ENCODE measurements at places on chromosomes 3 and 15.

GRCh38 chr15:57554812-57555179 lies 36.9 kb upstream of the MYZAP start:
- DNase-seq, result no peak

- no peak for DNase-seq
These were observed 24.7 kb downstream of the MINDY2 start for GRCh38 chr15:58795825-58796224.

DNA sequence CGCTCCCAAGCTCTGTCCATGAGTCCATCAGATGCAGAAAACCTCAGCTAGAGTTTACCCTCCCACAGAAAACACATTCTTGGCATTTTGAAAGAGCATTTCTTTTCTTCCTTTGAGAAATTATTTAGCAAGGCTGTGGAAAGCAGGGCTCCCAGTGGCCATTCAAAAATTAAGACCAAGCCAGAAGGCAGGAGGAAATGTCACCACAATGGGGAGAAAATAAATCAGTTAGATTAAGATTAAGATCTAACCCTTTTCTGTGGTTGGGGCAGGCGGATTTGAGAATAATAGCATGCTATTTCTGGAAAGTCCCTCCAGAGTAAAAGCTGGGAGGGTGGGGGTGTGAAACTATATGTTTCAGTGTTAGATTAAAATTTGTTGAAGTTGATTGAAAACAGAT lies 20.2 kb downstream of the LRIG1 start:
- DNase-seq, result no peak

GRCh38 chr3:89925976-89926375 lies 818.6 kb downstream of the EPHA3 start:
- DNase-seq, result no peak

DNA sequence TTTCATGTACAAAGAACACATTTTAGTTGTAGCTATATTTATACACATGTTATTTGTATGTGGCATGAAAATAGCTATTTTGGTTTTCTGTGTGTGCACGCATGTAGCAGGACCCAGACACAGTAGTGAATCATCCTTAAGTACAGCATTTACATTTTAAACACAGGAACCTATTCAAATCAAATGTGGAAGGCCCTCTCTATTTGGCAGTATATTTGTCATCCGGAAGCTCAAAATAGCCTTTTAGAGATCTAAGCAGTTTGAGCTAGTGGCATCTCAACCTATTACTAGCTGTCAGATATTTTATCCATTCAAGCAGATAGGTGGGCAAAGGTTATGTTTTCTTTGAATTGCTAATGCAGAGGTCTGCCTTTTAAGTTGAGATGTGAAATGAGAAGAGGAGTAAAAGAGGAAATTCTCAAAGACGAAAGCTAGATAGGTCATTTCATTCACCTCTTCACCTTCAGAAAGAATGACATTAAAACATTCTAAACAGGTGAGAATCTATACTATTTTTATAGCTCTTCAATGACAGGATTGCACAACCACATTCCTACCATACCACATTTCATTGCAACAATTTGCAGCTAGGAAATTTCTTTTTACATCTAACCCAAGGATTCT lies 46.3 kb upstream of the TIPARP start:
- no peak for DNase-seq

- no peak for DNase-seq
These were observed 82.9 kb upstream of the CDAN1 start for GRCh38 chr15:42819786-42820185.

GRCh38 chr15:88738796-88739195 lies 64.4 kb upstream of the ACAN start:
- no peak for DNase-seq

- no peak for DNase-seq
These were observed 12.4 kb downstream of the GNAI2 start for GRCh38 chr3:50248387-50248786.

DNA sequence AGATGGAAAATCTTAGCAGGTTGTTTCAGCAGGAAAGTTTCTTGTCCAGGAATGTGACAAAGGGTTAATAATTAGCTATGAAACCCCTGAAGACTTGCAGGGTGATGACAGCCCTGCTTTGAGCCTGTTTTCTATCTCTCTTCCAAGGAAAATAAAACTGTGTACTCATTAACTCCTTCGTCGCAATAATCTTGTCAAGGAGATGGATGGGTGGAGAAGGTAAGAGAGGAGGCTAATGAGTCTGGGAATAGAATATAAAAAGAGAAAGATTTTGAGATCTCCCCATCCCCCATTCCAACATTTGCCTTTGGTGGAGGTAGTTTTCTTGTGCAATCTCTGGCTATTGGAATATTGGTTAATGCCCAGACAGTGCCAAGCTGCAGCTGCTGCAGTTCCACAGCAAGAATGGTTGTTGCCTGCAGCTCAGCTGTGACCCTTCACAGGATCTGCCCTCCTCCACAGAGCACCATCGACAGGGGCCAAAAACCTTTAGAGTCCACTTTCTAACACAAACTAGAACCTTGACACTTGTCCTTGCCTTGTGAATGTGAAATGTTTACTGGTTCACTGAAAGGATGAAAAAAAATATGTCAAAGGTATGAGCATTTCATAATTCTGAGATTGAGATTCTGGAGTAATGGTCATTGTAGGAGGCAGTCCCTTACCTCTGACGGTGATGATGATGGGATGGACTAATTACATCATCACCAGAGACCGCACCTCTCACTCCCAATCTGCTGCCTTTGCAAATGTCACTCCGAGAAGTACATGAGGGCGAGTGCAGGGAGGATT lies 4.2 kb upstream of the LRIG1 start:
- no peak for DNase-seq

- DNase-seq, result no peak
These were observed 21.9 kb upstream of the C15orf39 start for GRCh38 chr15:75179746-75180140.

- no peak for DNase-seq
These were observed 280.6 kb downstream of the ROBO2 start for GRCh38 chr3:77320514-77320913.

DNA sequence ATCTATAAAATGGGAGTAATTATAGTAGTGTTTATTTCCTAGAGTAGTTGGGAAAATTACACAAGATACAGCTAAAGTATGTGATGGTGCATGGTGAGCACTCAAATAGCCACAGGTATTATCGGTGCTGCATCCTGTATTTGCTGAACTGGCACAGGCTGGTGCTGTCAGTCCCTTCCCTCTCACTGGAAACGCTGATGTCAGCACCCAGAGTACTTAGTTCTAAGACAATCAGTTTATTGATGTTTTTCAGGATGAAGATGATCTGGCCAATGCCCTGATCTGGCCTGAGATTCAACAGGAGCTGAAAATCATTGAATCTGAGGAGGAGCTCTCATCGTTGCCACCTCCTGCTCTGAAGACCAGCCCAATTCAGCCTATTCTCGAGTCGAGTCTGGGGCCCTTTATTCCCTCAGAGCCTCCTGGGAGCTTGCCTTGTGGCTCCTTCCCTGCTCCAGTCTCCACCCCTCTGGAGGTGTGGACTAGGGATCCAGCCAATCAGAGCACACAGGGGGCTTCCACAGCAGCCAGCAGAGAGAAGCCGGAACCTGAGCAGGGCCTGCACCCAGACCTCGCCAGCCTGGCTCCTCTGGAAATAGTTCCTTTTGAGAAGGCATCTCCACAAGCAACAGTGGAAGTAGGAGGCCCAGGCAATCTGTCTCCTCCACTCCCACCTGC lies 49.7 kb downstream of the TMEM39A start:
- DNase-seq, result no peak

DNA sequence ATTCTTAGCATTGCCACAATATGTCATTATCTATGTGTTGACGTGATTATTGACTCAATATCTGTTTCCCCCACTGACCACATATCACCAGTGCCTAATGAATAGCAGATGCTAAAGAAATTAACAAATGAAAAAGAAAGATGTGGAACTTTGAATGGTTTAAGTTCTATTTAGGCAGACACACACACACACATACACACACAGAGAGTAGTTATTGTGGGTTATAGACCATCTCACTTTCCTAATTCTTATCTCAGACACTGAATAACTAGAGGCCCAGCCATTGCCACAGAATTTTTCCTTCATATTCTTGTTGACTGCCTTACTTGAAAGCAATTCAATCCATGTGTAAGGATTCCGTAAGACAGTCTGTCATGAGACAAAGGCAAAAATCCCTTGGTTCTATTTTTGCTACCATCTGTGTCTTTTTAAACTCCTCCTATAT lies 61.9 kb upstream of the PHLDB2 start:
- peak; percentile 29 for DNase-seq

- DNase-seq, result no peak
These were observed 147.1 kb upstream of the RGMA start for GRCh38 chr15:93235926-93236780.

DNA sequence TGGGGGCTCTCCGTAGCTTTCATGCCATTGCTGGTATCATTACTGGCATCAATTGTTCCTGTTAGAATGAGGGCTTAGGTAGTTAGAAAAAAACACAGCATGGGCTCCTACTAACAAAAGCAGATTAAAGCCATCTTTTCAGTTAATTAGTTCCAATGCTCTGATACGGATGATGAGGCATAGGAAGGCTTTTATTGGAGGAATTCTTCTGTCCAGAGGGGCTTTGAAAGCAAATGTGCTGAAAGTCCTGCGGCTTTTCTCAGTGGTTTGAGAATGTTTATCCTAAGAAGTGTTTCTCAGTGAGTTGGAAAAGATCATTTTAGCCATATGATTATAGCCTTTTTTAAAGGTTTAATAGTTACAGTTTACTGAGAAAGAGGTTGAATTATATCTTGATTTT lies 198.5 kb downstream of the THSD4 start:
- DNase-seq, result peak; percentile 55

GRCh38 chr3:128322030-128323022 lies 144.4 kb downstream of the DNAJB8 start:
- DNase-seq, result no peak

DNA sequence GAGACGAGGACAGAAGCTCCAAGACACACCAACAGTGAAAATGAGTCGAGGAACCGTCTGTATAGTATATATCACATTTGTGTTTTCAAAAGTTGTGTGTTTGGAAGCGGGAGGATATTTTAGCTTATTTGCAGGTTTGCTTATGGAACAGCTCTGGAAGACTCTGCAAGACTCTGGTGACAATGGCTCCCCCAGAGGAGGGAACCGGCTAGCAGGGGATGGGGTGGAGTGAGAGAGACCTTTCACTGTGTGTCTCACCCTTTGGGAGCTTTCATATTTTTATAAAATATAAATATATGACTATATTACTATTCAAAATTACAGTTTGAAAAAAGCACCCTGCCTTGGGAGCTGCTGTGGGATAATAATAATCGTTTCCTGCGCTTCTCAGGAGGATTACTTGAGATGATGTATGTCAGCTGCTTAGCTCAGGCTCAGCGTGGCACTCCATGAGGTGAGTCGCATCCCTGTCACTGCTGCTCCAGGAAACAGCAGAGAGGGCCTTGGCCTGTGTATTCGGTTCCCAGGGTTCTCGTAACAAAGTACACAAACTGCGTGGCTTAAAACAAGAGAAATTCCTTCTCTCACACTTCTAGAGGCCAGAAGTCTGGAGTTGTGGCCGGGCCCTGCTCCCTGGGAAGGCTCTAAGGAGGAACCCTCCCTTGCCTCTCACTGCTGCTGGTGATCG lies 183.9 kb downstream of the FAM43A start:
- DNase-seq, result peak; percentile 56

- no peak for DNase-seq
These were observed 123.6 kb upstream of the VEPH1 start for GRCh38 chr3:157626817-157627216.

DNA sequence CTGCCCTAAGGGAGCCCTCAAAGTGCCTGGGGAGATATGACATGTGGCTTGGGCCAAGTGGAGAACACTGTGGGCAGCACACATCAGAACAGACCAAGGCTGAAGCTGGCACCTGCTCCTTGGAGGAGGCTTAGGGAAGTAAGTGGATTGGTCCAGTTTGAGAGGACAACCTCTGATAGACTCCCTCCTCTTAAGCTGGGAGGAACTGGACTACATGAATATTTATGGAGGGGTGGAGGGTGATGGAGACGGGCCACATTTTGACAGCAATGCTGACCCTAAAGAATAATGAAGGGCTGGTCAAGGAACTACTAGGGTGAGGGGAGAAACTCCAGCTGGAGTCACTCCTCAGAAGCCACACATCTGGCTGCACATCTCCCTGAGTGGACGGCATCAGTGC lies 6.5 kb upstream of the CD276 start:
- DNase-seq, result no peak

DNA sequence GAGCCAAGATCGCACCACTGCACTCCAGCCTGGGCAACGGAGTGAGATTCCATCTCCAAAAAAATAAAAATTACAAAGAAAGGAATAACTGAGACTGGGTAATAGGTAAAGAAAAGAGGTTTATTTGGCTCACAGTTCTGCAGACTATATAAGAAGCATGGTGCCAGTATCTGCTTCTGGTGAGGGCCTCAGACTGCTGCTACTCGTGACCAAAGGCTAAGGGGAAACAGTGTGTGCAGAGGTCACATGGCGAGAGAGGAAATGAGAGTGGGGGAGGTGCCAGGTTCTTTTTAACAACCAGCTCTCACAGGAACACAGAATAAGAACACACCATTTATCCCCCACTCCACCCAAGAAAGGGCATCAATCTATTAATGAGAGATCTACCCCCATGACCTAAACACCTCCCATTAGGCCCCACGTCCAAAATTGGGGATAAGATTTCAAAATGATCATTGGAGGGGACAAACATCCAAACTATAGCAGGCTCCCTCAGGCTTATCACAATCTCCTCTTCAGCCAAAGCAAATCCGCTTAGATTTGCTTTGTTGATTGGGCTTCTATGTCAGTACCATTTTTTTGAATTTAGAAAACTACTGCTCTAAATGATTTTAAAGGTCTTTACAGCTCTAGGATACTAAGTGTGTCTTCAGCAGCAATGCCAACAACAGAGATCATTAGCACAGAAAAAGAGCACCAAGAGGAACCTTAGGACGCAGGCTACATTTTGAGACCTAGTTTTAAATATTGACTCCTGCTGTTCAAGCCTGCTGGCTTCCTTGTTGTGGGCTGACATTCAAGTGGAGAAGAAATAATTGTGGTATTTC lies 84.2 kb upstream of the TBL1XR1 start:
- DNase-seq, result no peak

- DNase-seq, result no peak
These were observed 16.5 kb upstream of the TIMP4 start for GRCh38 chr3:12175137-12175593.

- no peak for DNase-seq
These were observed 139.8 kb downstream of the RAB11A start for GRCh38 chr15:66008940-66009562.

All from AG09309 (cell line).